NCI-H2081 (cell line): ENCODE measurements at places on chromosomes 1 and 21.
A peak's percentile ranks its signal among the peaks of the same experiment; 100 is the strongest.

- no peak for DNase-seq
Measured at GRCh38 chr1:81374481-81374880, 426.3 kb upstream of the ADGRL2 start.

DNA sequence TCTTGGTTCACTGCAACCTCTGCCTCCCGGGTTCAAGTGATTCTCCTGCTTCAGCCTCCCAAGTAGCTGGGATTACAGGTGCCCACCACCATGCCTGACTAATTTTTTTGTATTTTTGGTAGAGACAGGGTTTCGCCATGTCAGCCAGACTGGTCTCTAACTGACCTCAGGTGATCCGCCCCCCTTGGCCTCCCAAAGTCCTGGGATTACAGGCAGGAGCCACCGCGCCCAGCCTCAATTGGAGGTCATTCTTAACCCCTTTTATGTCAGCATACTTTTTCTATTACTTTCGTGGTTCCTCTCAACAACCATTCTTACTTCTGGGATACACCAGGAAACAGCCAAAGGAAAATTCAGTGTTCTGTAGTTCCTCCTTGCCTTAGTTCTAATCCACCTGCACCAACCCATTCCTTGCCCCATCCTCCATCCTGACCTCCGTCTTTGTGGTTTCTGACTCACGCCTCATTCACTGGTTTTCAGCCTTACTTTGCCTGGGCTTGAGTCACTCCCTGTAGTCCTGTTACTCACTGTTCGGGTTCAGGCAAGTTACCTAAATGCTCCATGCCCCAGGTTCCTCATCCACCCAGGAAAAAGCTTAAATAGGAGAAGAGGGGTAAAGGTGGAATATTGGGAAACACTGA, 12.9 kb upstream of the BCL10 start:
- no peak for DNase-seq

GRCh38 chr1:95278173-95279006, 44.4 kb downstream of the RWDD3 start:
- no peak for DNase-seq

DNA sequence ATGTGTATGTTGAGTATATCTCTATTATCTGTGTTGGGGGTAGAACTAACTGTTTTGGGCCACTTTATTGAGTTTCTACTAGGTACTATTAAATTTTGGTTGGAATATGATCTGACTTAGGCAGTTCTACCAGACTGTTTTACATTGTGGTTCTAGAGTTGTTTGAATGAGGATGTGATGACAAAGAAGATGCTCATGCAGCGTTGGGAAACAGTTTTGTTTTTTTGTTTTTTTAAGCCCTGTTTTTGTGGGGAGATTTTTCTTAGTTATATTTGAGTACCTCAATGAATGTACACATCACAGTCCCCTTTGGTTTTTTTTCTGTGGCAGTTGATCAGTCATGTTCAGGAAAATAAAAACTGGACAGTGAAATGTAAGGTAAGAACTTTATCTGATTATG, 40.1 kb downstream of the TMED5 start:
- no peak for DNase-seq

GRCh38 chr1:214492401-214493075, 58.9 kb downstream of the PTPN14 start:
- DNase-seq, result no peak

DNA sequence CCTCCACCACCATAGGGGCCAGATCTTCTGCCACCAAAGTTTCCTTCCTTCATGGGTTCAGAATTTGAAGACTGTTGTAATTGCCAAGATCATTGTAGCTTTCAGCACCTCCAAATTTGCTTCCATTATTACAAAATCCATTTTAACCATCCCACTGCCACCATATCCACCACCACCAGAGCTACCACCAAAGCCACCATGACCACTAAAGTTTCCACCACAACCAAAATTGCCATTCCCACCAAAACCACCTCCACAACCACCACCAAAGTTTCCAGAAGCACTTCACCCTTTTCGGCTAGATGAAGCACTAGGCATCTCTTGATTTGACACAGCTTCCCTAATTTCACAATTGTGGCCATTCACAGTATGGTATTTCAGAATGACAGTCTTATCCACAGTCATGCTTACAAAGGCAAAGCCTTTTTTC, 45.2 kb downstream of the SLC30A7 start:
- no peak for DNase-seq

DNA sequence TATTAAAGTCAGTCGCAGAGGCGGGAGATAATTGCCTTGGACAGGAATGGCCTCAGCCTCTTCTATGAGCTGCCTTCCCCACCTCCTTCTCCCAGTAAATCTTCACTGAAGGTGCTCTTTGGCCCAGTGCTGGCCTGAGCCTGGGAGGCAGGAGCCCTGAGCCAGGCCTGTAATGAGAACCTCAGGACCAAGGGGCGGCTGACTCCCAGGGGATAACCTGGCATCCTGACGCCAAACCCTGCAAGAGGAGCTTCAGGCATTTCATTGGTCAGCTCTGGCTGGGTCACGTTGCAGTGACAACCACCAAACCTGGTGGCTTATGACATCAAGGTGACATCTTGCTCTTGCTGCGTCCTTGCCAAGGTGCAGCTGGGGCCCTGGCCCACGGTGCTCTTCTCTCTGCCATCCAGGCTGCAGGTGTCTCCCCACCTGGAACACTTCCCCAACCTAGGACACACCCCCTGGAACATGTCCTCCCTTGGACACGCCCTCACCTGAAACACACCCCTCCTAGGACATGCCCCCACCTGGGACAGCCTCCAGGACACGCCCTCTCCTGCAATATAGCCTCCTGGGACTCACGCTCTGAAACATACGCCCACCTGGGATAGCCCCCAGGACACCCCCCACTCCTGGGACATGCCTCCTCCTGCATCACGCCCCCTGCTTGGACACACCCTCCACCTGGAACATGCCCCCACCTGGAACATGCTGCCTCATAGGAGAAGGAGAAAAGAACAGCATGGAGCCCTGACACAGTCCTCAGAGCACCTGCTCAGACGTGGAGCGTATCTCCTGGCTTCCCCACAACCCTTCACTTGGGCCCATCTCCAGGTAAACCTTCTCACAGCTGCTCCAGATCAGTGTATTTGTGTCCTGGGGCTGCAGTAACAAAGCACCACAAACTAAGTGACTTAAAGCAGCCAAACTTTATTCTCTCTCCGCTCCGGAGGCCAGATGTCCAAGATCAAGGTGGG, 333.6 kb downstream of the NPHP4 start:
- DNase-seq, result no peak

GRCh38 chr1:165629848-165630628, 996 bp upstream of the MGST3 start:
- peak; percentile 74 for DNase-seq

- no peak for DNase-seq
Measured at GRCh38 chr1:17682400-17682799, 72.7 kb upstream of the ACTL8 start.

DNA sequence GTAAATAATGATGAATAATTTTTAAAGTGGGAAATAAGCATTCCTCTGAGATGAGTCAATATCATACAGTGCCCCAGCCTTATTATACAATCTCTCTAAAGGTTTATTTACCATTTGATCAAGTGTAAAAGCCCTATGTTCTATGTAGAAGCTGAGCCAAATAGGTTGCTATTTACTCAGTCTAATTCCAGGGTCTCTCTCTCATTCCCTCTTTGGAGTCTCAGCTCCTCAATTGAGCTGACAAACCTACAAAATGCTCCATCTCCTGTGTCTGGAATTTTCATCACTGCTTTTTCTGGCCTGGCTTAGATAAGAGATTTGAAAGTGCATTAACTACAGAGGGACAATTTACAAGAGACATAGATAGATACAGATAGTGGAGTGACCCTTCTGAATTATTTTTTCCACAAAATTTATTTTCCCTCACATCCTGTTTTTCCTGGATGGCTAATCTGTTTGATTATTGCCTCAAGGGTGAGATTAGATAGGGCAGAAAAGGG, 24.8 kb upstream of the USH2A start:
- peak; percentile 69 for DNase-seq

- DNase-seq, result no peak
Measured at GRCh38 chr1:236149696-236150228, 7.4 kb downstream of the GPR137B start.
